BE2C (cell line): ENCODE measurements at places on chromosomes 16 and 17.

GRCh38 chr16:13973321-13974023, 53.5 kb downstream of the ERCC4 start:
- no peak for DNase-seq

- no peak for DNase-seq
Observed at GRCh38 chr16:25709213-25709612, 17.5 kb downstream of the HS3ST4 start.

GRCh38 chr16:14148569-14148968, 77.5 kb downstream of the MRTFB start:
- DNase-seq: no peak

DNA sequence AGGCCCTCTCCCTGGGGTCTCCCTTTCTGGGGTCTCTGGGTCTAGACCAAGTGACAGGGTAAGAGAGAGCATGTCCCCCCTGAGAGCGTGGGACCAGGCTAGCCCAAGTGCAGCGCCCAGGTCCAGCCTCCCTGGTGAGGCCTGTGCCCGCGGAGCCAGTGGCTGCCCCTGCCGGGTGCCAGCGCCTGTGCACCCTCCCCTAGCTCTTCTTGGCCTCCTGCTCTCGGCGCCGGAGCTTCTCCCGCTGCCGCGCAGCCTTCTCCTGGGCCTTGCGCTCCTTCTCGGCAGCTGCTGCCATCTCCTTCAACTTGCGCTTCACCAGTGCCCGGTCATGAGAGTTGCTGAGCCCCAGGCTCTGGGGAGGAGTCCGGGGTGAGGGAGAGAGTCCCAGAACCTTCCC, 17.3 kb downstream of the SAMD14 start:
- no peak for DNase-seq

DNA sequence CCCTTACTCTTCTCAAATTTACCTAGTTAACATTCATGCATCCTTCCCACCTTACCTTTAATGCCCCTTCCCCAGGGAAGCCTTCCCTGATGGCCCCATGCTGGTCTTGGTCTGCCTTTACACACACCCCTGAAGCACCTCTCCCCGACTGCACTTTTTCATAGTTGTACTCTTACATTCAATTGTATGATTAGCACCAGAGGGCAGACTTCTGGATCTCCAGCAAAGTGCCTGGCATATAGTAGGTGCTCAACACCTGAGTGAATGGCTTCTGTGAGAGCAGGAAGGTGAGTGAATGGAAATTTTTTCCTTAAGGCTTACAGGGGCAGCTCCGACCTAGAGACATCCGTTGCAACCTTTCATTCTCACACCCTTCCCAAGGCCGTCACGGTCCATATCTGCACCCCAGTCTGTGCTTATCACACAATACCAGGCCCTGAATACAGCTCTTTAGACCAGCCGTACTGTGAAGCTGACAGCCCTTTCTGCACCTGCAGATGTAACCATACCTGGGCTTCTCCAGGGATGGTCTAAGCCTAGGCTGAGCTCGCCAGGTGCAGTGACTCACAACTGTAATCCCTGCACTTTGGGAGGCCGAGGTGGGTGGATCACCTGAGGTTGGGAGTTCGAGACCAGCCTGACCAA, 4.4 kb downstream of the PGAP3 start:
- DNase-seq: no peak

DNA sequence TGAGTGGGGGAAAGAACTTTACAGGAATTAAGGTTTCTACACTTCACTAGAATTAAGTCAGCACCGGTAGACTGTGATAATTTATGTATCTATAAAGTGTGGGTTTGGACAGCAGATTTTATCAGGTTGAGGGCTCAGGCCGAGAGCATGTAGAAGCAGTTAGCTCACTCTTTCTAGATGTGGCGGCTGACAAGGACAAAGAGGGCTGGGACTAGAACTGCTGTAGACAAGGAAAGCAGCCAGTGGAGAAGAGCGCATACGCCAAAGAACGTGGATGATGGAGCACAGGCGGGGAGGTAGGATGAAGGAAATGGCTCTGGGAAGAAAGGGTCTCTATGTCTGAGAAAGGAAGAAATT, 504 bp upstream of the GOSR1 start:
- no peak for DNase-seq

DNA sequence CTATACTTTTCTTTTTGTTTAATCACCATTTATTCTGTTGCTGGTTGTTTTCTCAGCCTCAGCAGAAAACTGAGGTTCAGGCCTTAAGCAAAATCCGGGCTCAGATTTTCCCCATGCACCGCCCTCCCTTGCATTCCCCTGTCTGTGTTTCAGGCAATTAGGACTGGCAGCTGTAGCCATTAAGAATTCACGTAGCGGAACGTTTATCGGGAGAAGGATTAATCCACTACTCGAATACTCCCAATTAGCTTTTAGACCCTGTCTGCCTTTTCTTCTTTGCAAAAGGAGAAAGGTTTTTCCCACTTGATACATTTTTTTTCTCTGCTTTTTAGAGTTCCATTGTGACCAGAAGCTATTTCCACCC, 173.1 kb downstream of the RPTOR start:
- DNase-seq: no peak
